ENCODE measurements at places on chromosomes 12 and 14.

DNA sequence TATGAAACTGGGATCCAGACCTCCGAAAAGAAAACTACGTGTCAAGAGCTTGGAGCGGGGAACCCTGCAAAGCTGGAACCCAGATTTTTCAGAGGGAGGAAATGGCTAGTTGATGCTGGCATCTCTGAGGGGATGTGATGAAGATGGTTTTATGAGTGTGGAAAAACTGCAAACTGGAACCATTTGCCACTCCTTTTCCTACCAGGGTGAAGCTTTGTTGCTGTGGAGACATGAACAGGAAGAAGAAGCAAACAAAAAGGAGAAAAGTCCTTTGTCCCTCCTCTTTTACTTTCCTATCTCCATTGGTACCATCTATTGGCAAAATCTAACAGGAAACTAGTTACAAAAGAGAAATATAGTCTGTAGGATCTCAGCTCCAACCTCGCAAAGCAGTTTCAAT, 39.2 kb downstream of the CDK17 start:
- no peak for DNase-seq

GRCh38 chr12:120844297-120844696, 59.9 kb downstream of the SPPL3 start:
- DNase-seq = no peak

GRCh38 chr12:65656156-65656882, 168.0 kb upstream of the HMGA2 start:
- DNase-seq = no peak

GRCh38 chr12:81712536-81712935, 46.6 kb downstream of the PPFIA2 start:
- no peak for DNase-seq

GRCh38 chr14:68042586-68043210, 223.1 kb downstream of the RAD51B start:
- no peak for DNase-seq

DNA sequence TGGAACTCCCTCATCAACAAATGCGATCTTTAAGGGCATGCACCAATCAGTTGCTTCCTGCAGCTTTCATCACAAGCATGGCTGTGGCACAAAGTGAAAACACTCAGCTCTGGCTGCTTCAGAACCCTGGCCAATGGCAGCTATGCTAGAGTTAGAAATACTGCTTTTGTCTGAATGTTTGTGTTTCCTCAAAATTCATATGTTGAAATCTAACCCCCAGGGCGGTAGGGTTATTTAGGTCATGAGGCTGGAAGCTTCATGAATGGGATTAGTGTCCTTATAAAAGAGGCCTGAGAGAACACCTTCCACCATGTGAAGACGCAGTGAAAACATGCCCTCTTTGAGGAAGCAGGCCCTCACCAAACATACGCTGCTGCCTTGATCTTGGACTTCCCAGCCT, 453.9 kb downstream of the SNAPC1 start:
- DNase-seq = no peak

- no peak for DNase-seq
Observed at GRCh38 chr12:68261896-68262295, 8.5 kb upstream of the IL22 start.

DNA sequence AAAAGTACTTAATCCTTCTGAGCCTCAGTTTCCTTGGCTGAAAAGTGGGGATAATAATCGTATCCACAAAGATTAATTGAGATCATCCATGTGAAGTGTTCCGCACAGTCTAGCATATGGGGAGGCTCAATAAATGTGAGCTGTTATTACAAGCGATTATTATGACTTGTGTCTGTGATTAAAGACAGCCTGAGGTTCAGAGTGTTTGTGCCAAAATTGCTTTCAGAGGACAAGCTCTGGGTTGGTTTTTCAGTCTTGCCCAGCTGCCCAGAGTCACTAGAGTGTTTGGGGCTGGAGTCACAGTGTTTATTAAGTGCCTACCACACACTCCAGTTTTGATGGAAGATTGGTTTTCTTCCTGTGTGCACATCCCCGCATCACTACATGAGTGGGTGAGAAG, 53.5 kb downstream of the NTF3 start:
- DNase-seq = no peak

DNA sequence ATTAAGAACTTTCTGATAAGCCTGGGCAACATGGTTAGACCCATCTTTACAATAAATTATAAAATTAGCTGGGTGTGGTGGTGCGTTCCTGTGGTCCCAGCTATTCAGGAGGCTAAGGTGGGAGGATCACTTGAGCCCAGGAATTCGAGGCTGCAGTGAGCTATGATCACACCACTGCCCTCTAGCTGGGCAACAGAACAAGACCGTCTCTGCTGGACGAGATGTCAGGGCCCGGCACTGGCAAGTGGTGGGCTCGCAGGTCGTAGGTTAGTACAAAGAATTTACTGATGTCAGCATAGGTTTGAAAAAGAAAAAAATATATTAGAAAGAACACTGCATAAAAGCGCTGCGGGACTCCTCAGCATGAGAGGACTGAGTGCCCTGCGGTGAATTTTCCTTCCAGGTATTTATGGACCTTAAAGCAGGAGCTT, 15.7 kb upstream of the VSIG10 start:
- DNase-seq = no peak

DNA sequence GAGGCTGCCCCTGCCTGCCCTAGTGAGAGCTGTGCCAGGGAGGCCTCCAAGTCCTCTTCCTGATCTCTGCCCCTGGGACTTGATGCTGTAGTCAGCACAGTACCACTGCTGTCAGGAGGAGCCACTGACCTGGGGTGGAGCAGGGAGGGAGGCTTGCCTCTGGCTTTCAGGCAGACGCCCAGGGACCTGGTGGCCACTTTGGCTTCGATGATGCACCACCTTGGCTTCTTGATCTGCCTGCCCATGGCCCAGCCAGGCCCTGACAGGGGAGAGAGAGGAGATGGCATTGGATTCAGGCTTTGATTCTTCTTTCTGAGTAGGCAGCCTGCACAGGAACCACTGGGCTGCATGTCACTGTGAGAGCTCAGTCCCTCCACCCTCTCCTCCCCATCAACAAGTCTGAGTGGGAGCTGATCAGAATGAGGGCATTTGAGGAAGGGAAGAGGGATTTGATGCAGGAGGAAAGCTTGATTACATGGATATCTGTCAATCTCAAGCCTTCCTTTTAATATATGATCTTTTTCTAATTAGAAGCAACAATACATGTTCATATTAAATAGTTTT, 24.7 kb downstream of the TMEM63C start:
- DNase-seq = peak; percentile 41

DNA sequence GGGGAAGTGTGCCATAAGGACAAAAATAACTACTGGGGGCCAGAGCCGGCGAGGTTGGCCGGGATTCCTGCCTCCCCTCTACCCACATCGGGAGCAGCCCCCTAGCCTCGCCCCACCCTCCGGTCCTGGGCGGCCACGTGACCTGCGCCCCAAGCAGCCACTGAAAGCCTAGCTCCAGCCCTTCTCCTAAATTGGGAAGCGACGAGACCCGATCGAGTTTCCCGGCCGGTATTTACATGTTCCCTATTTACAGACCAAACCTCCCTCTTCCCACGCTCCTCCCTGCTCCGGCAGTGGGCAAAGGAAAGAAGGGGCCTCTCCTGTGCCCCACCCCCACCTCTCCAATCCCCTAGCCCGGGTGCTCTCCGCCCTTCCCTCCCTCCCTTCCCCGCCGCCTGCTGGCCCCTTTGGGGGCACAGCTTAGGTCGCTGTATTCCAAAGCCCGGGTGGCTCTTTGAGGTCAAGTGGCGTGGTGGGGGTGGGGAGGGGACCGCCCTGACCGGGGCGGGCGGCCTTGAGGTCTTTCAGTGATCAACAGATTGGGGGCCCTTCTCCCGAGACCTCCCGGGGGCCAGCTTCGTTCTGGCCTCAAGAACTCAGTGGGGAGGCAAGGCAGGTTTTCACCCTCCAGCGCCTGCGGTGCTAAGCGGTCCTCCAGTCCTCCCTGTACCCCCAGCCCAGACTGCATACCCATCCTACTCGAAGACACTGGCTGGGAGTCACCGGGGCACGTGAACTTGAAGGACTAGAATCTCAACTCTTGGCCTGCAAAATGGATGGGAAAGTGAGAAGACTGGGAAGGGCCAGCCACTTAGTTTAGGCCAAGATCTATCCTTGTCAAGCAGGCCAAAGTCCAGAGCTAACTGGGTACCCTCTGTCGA, 6.3 kb upstream of the CTDSP2 start:
- peak; percentile 63 for DNase-seq

GRCh38 chr12:49109641-49110463, 795 bp downstream of the LMBR1L start:
- DNase-seq = peak; percentile 42

DNA sequence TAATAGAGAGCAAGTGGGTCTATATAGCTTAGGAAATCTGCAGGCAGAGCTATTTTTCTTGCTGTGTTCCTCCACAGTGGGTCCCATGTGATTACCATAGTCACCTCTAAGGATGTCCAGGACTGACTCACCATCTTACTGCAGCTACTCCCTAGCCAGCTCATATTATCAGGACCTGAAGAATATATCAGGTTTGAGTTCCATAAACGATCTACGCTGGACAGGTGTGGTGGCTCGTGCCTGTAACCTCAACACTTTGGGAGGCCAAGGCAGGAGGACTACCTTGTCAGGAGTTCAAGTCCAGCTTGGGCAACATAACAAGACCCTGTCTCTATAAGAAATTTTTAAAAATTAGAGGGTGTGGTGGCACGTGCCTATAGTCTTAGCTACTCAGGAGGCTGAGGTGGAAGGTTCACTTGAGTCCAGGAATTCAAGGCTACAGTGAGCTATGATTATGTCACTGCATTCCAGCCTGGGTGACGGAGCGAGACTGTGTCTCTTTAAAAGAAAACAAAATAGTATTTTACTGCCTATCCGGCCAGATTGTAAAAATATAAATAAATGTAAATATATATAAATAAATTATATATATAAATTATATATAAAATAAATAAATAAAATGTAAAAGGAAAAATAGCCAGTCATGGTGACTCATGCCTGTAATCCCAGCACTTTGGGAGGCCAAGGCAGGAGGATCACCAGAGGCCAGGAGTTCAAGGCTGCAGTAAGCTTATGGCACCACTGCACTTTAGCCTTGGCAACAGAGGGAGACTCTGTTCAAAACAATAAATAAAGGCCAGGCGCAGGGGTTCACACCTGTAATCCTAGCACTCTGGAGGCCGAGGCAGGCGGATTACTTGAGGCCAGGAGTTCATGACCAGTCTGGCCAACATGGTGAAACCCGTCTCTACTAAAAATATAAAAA, 6.9 kb upstream of the SPRYD4 start:
- no peak for DNase-seq

- DNase-seq = no peak
Observed at GRCh38 chr12:70045036-70045435, 198.2 kb upstream of the CNOT2 start.

DNA sequence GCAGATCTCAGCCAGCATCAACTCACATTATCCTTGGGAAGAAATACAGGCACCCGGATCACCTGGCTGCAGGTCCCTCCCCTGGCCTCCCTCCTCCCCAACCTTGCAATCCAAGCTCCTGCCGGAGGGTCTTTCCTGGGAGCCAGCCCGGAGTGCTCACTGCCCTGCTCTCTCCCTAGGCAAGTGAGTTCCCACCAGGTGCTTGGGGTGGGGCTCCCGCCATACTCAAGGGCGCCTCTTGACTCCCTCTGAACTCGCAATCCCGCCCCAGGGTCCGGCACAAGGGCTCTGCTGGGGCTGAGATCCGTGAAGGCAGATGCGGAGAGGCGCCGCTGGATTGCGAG, 1.2 kb upstream of the CEP170B start:
- DNase-seq = no peak

DNA sequence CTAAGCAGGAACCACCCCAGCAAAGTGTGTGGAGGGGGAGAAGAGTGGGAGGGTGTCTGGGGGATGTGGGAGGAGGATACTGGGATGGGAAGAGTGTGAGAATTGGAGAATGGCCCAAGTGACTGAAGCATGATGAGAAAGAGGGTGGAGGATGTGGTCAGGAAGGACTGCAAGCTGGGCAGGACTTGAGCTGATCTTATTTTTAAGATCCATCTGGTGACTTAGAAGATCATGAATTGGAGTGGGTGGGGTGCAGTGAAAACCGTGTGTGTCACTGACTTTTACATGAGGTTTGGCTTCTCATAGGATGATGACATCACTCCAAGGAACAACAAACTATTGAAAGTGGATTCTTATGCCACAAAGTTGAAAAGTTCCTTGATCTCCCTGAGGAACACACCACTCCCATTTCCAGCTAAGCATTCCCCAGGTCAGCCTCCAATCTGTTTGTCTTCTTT, 287.5 kb downstream of the GALC start:
- no peak for DNase-seq

GRCh38 chr12:108666401-108666881, 32.7 kb upstream of the SELPLG start:
- DNase-seq = no peak

GRCh38 chr12:103036581-103037214, 79.2 kb downstream of the ASCL1 start:
- no peak for DNase-seq

DNA sequence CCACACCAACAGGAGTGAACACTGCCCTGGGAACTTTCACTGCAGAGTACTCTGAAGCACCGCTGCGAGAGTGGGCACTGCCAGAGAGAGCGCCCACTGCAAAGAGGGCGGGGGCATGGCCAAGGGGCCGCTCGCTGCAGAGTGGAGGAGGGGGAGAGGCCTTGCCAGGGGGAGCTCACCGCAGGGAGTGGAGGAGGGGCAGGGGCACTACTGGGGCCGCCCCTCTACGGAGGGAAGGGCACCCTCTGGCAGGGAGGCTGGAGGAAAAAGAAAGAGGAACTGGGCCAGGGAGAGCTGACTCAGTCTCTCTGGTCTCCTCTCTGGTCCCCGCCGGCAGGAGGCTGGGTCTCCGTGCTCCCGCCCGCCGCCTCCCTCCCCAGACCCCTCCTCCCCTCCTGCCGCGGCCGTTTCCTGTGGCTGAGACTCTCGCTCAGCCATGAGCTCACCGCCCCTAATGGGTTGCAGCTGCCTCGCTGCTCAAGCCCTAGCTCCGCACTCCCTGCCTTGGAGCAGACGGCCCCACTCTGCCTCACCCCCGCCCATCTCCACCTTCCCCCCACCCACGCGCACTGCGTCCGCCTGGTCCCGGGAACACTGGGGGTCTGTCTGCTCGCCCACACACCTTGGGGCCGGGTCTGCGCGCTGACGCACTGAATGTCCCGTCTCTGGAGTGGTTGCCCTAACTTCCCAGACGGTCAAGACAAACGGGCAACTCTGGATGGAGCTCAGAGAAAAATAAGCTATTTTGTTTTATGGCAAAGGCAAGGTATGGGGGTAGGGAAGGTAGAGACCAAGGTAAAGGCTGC, 1.3 kb downstream of the ARHGEF40 start:
- peak; percentile 71 for DNase-seq

GRCh38 chr14:98949481-98950135, 322.4 kb downstream of the BCL11B start:
- no peak for DNase-seq

DNA sequence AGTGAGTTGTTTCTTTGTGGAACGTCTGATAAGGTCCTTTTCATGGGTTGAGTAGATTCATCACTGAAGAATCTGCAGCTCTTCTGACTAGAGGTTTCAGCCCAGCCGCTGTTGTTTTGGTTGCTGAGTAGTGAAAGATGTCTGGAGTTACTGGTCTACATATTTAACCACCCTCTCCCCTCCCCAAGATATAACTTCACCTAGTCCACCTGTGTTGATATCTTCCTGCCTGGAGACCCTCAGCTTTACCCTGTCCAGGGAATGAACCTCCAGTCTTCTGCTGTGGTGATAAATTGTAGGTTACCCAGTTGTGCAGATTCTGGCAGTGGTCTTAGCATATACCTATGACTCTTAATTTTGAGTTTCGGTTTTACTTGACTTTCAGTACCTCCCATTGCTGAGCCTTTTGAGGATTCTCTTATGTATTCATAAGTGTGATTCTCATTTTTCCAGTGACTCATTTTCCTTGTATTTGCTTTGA, 62.9 kb downstream of the CCDC91 start:
- DNase-seq = no peak

- DNase-seq = no peak
Observed at GRCh38 chr14:71551291-71551950, 380.8 kb upstream of the RGS6 start.
